ENCODE measurements at places on chromosomes 4 and X.

DNA sequence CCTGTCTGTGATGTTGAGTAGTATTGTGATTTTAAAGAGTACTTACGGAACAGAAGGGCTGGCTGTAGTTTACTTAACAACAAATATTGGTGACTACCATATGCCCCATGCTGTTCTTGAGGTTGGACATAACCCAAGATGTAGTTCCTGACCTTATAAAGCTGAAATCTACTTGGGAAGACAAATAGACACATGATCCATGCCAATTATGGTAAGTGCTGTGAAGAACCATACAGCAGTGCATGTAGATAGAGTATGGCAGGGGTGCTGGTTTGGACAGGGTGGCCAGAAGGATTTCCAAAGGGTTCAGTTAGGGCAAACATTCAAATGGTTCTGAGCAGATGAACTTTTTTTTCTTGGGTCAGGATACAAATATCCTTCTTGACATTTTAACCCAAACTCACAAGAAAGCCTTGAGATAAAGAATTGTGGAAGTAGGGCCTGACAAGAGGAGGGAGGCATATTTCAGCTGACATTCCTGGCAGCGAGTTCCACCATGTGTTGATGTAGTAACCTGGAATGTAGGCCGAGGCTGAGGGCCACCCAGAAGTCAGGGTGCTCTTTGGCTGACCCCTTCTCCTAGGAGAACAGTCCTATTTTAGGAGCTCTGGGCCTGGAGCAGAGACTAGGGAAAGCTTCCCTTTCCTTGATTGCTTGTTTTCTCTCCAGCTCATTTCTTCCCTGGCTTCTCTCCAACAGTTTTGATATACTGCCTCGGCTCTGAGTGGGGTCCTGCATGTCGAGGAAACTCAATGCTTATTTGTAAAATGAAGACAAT is 74.2 kb downstream of the FREM3 start:
- DNase-seq, result no peak

- no peak for DNase-seq
Measured at GRCh38 chrX:110421500-110422455, 63.1 kb downstream of the RTL9 start.

DNA sequence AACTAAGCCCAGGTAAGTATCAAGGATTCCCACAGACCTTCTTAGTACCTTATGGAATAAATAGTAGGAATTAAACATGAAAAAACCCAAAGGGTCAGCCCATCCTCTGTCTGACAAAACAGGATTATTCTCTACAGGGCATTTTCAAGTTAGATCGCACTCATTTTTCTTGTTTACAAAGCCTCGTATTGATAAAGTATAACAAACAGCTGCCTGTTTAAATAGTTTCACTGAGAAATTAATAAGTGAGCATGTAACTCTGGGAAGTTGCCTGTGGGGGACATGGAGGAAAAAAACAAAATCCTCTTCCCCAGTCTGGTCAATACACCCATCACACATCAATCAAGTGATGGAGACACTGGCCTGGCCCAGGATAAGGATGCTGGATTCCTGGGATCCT is 48.5 kb downstream of the MAML3 start:
- no peak for DNase-seq

DNA sequence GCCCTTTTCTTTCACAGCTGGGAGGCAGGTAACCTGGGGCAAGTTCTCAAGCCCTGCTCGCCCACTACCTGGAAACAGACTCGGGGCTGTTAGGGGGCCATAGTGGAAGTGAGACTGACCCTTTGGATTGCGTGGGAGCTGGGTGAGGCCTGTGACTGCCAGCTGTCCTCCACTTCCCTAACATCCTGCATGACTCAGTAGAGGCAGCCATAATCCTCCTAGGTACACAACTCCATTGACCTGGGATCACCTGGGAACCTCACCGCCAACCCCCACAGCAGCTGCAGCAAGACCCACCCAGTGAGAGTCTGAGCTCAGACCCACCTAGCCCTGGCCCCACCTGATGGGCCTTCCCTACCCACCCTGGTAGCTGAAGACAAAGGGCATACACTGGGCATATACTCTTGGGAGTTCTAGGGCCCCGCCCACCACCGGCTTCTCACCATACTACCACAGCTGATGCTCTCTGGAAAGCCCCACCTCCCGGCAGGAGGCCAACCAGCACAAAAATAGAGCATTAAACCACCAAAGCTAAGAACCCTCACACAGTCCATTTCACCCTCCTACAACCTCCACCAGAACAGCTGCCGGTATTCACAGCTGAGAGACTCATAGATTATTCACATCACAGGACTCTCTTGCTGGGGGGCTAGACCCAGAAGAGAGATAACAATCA is 61.1 kb upstream of the DCTD start:
- DNase-seq, result peak; percentile 63

DNA sequence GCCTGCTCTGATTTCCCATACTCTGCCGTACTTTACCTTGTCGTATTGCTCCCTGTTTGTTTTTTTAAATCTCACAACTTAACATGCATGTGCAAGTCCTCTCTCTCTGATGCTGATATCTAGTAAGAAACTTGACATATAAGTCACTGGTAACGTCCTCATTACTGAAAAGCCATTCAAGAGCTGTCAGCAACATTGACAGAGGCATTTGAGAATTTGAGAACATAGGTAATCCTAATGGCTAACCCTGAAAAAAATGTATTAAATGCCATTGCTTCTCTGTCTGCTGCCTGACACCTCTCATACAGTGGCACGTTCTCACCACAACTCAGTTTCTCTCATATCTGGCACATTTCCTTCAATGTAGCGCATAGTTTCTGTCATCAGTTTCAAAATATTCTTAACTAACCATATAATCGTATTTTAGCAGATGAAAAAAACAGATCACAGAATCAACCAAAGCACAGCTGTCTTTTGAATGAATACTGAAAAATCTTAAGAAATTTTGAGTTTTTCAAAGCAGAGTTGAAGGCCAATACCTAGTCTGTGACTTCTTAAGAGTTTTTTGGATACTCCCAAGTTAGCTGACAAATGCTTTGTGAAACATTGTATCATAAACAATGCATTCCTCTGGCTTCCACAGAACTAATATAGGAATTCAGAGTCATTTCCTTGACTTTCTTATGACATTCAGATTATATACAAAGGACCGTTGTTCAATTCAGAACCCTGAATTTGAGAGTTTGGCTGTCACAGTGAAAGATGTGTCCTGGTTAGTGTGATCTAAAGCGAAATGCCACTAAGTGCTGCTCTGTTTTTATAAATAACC is 996.4 kb downstream of the C4orf33 start:
- DNase-seq, result no peak

GRCh38 chrX:9308426-9308825 is 156.4 kb upstream of the TBL1X start:
- no peak for DNase-seq

GRCh38 chrX:12137951-12138360 is 317 bp upstream of the FRMPD4 start:
- DNase-seq, result no peak

DNA sequence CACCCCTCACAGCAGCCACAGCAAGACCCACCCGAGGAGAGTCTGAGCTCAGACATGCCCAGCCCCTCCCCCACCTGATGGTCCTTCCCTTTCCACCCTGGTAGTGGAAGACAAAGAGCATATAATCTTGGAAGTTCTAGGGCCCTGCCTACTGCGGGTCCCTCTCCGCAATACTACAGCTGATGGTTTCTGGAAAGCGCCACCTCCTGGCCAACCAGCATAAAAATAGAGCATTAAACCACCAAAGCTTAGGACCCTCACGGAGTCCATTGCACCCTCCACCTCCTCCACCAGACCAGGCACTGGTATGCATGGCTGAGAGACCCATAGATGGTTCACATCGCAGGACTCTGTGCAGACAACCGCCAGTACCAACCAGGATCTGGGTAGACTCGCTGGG is 78.2 kb downstream of the SH3BGRL start:
- no peak for DNase-seq

GRCh38 chr4:64880557-64880956 is 471.3 kb upstream of the TECRL start:
- no peak for DNase-seq

DNA sequence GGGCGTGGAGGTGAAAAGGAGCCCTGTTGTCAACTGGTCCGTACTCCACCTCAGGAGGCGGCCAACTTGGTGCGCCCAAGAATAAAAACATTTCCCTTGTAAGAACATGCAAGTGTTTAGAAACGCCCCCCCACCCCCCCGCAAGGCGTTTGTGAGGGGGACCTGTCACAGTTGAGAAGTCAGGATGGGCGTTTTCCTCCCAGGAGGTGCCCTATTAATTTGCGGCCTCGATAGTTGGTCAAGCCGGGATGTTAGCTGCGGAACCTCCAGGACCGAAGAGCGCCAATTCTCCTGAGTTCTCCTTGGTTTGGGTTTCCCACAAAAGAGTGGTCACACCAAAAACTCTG is 651 bp upstream of the SAP30 start:
- DNase-seq, result no peak

DNA sequence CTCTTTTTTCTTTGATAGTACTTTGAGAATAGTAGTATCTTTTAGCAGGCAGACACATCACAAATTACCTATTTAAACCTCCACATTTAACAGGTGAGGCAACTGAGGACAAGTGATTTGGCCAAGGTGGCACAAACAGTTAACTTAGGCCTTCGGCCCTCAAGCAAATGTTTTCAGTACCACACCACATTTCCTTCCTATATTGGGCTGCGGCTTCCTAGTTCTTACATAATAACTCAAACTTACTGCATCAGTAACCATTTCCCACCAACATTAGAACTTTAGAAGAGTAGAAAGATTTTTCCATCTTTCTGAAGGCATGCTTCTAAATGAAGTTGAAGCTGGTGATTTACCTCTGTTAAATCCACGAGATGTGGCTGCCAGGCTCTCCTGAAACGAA is 63.2 kb upstream of the SLC4A4 start:
- DNase-seq, result no peak

DNA sequence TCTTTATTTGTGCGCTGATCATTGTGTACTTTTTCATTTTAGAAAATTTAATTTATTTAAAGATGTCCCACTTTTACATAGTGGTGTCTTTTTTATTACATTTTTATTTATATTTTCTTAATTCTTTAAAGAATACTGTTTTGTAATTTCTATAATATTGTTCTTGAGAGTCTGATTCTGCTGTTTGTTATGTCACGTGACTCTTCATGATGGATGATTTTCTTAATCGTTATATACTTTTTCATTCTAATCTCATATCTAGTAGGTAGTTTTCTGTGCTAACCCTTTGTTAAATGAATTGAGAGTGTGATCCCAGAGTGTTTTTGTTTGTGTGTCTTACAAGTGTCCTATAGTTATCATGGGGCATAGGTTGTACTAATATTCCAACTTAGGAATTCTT is 568.2 kb upstream of the AMOT start:
- no peak for DNase-seq

- DNase-seq, result no peak
Measured at GRCh38 chr4:140266958-140267568, 106.4 kb upstream of the SCOC start.

DNA sequence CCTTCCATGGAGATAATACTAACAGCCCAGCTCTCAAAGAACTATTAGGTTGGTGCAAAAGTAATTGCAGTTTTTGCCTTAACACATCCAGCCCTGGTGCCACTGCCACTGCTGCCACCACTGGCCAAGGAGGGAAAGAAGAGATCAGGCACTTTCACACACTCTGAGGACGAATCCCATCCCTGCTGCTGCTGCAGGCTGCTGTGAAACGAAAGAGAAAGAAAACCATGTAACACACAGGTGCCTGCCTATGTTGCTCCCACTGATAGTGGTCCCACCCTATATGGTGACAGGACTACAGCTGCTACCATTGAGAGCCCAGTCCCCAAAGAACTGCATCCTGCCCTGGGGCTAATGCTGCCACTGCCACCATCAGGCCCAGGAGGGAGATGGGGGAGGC is 35.1 kb downstream of the TMLHE start:
- peak; percentile 0 for DNase-seq

- DNase-seq, result no peak
Measured at GRCh38 chrX:49977319-49978090, 55.1 kb downstream of the CLCN5 start.

- DNase-seq, result no peak
Measured at GRCh38 chr4:186778134-186778533, 54.5 kb upstream of the FAT1 start.

DNA sequence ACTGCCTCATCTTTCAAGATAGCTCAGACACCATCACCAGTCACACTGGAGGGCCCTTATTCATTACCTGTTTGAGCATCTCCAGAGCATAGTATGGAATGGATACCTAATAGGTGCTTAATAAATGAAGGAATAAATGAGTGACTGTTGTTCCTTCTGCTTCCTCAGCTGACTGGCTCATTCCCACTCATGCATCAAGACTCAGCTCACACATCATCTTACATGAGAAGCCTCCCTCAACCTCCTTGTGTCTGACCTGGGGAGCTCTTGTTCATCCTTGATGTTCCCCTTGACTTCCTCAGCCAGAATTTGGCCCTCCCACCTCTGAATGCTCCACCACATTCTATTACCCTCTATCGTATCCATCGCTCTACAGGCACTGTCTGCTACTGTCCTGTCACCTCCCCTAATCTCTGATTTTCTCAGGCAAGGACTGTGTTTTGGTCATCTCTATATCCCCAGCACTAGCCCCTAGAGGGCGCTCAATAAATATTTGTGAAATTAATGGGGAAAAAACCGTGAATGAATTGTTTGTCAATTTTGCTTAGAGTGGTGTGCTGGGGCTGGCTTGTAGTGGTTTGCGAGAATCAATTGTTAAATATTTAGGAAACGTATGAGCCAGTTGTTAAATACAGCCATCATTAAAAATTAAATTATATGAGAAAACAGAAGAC is 88.3 kb downstream of the NHSL2 start:
- peak; percentile 28 for DNase-seq

GRCh38 chrX:40140706-40141499 is 43.1 kb upstream of the BCOR start:
- DNase-seq, result peak; percentile 76

- no peak for DNase-seq
Measured at GRCh38 chrX:124229374-124229773, 103.1 kb upstream of the TEX13D start.

GRCh38 chrX:11398139-11398538 is 104.9 kb downstream of the AMELX start:
- DNase-seq, result no peak

GRCh38 chr4:185357211-185357610 is 38.5 kb downstream of the LRP2BP start:
- no peak for DNase-seq

- DNase-seq, result peak; percentile 44
Measured at GRCh38 chrX:143635915-143636314, at the start of gene SLITRK4. TSS of gene SLITRK4 (minus strand) at chrX:143636101. CDS start at chrX:143631108, 4,993 bp downstream.

- no peak for DNase-seq
Measured at GRCh38 chr4:116321471-116321870, 763.9 kb downstream of the TRAM1L1 start.

DNA sequence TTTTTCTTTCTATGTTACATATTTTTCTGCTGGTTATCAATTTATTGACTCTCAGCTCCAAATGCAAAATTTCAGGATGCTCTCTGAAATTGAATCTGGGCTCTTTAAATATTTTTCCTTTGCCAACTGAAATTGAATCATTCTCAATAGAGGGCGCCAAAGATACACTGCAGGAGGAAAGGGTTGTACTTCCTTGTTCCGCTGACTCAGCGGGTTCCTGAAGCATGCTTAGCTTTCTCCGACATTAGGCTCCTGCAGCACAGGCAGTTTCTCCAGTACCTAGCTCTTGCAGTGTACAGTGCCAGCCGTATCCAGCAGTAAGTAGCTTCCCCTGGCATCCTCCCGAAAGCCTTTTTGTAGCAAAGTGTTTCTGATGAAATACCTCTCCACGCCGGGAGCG is 28.8 kb upstream of the CFAP47 start:
- DNase-seq, result peak; percentile 79

- peak; percentile 34 for DNase-seq
Measured at GRCh38 chrX:120380699-120381098, 18.8 kb downstream of the ATP1B4 start.

- DNase-seq, result no peak
Measured at GRCh38 chrX:69216911-69217310, 51.7 kb upstream of the PJA1 start.

- DNase-seq, result no peak
Measured at GRCh38 chr4:76607846-76608245, 172.8 kb downstream of the SHROOM3 start.
